Renal pelvis (tissue), 12 donors: ENCODE measurements at places on chromosomes 11 and 22. TPM values are rescaled to one million over a fixed set of nuclear protein-coding genes. Genes with fewer than 3 reads are reported as not detected.

- DNase-seq = no peak
Observed at GRCh38 chr11:114359342-114359741, 41.0 kb downstream of the C11orf71 start.

DNA sequence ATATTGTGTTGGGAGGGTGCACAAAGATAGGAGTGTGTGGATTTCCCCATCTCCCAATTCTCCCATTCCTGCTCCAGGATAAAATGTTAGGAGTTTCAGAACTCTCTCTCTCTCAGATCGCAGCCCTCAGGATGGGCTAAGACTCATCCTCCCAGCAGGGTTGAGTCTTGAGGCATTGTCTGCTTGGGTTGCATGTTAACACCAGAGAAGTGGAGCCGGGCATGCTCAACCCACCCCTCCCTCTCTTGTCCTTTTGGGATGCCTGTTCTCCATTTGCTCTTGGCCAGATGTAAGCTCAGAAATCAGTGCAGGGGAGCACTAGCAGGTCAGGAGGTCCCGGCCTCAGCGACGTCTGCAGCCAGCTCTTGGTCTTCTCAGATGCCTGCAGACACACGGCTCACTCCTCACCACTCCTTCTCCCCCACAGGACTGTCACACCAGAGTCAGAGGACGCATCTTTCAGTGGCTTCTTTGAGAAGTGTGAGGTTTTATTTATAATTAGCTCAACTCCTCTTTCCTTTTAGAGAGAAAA lies 1456.5 kb downstream of the TBC1D22A start:
- DNase-seq = no peak

GRCh38 chr11:47003180-47003877 lies 66.8 kb downstream of the CSTPP1 start:
- DNase-seq = no peak

- DNase-seq = no peak
Observed at GRCh38 chr22:22362936-22363335, 118.3 kb downstream of the VPREB1 start.

DNA sequence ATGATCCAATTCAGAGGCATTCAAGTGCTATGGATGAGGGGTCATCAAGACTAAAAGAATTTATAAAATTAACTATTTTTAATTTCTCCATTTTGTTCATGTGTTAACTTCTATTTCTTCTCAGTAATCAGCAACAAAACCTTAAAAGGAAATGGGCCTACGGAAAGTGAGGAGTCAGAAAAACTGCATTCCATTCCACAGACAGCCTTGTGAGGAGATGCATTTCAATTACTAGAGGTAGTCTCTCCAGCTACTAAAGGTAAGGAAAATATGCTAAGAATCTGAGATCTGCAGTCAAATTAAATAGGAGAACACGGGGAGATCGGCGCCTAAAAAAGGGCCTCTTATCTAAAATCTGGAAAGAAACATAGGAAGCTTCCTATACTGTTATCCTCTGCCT lies 661.7 kb downstream of the DLG2 start:
- DNase-seq = no peak

GRCh38 chr11:69309631-69310280 lies 15.8 kb downstream of the MYEOV start:
- no peak for DNase-seq

DNA sequence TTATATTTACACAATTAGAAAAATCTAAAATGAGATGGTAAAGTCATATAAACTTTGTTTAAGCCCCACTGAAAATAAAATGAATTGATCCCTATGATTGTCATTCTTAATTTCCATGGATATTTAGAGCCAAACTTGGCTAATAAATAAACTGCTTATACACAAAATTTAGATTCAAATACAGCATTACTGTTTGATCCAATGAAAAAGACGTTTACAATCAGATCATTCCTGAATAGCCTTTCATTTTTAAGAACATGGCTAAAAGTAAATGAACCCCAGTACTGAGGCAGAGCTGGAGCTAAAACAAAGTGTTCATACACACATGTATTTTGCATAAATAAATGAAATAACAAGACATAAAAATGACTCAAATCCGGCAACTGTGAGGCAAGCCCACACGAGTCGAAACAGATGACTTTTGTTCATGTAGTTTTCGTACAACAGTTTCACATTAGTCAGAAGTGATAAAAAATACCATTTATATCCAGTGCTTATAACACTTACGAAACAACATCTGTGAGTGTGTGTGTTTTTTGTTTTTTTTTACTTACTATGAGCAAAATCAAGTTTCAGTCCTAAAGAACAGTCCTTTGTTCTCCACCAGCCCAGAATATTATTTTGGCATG lies 386.5 kb downstream of the SOX6 start:
- no peak for DNase-seq

GRCh38 chr11:92880381-92880780 lies 89.1 kb upstream of the MTNR1B start:
- DNase-seq = no peak

DNA sequence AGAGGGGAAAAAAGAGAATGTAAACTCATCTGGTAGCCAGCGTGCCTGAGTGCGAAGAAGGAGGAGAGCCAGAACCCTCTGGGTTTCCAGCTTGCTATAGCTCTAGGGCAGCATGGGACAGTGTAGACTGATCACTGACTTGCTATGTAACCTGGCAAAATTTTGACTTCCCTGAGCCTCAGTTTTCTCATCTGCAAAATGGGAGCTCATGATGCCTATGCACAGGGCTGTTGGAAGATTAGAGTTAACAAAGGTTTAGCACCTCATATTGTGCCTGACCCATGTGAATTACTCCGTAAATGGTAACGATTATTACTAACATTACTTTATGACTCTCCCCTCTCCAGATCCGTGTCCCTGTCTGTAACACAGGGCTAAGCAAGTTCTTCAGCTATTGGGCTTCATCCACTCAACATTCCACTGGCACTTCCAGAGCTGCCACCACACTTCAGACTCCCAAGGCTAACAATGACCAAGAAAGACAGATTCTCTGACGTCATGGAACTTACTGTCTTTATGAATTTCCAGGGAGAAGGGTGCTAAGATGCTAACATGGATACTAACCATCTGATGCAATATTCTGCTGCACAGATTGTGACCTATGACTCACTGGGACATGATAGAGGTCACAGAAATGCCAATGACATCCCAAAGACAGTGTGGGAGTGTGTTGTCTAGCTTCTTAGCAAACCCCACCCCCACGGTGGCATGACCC lies 195.2 kb downstream of the TRIM29 start:
- no peak for DNase-seq

- no peak for DNase-seq
Observed at GRCh38 chr22:27636716-27637508, 164.6 kb downstream of the MN1 start.

GRCh38 chr11:19039409-19039808 lies 21.1 kb downstream of the MRGPRX2 start:
- no peak for DNase-seq

GRCh38 chr11:11370255-11370961 lies 17.4 kb upstream of the CSNK2A3 start:
- DNase-seq = no peak

DNA sequence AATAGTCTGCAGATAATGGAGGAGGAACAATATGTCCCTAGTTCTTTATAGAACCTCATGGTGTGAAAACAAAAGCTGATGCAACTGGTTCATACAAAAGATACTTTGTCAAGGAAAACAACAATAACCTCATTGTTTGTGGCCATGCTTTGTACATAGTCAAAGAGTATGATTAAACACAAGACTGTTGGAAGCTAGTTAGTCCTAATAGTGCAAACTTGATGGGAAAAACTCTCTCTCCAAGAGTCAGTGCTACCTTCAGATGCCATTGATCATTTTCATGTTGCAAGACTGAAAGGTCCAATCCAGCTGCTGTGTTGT lies 20.1 kb upstream of the PLAAT2 start:
- no peak for DNase-seq

DNA sequence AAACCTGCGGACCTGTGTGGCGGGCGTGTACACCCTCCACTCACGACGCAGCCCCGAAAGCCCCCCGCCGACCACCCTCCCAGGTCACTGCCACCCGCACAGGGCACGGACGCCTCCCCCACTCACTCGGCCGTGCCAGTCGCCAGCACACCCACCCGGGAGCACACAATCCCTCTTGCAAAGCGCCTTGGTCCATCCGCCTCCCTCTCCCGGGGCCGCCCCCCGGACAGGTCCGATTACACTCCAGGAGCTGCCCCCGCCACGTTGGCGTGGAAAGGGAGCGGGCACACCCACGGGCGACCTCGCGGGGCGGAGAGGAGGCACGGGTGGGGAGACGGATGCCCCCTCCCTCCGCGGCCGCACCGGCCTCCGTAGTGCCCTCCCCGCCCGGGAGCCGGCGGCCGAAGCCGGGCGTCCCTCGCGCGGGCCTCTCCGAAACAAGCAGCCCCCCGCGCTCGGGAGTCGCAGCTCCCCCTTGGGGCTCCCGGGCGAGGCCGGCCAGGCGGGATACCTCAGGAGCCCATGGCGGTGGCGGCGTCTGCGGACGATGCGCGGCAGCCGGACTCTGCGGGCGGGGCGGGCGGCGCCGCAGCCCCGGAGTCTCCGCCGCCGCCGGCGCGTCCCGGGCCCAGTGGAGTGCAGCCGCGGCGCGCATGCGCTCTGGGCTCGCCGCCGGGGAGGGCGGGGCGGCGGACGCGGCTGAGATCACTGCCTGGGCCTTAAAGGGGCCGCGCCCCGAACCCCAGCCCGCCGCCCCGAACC lies at the start of gene TMEM184B:
Gene TMEM184B (minus strand): TSS at position 638 of the 762 bp plus-strand sequence. CDS start 25,049 bp downstream, outside the sequence.
- peak; percentile 76 for DNase-seq

Gene UCP3
- 5.4 TPM for polyA plus RNA-seq

Gene CNIH2
- polyA plus RNA-seq = 4.4 TPM

Gene MMP27
- not detected for polyA plus RNA-seq

Gene PANX3
- not detected for polyA plus RNA-seq

Gene BACE1
- polyA plus RNA-seq = 60.8 TPM

Gene FTH1
- polyA plus RNA-seq = 2,180 TPM
